ENCODE measurements at places on chromosomes 3 and 15. TPM values are rescaled to one million over a fixed set of nuclear protein-coding genes. Genes with fewer than 3 reads are reported as not detected.

TRIM42 gene
- not detected for total RNA-seq

MYO1E gene
- total RNA-seq, result 104 TPM

- DNase-seq, result no peak
Observed at GRCh38 chr3:22349215-22349851, 598.3 kb upstream of the ZNF385D start.

DNA sequence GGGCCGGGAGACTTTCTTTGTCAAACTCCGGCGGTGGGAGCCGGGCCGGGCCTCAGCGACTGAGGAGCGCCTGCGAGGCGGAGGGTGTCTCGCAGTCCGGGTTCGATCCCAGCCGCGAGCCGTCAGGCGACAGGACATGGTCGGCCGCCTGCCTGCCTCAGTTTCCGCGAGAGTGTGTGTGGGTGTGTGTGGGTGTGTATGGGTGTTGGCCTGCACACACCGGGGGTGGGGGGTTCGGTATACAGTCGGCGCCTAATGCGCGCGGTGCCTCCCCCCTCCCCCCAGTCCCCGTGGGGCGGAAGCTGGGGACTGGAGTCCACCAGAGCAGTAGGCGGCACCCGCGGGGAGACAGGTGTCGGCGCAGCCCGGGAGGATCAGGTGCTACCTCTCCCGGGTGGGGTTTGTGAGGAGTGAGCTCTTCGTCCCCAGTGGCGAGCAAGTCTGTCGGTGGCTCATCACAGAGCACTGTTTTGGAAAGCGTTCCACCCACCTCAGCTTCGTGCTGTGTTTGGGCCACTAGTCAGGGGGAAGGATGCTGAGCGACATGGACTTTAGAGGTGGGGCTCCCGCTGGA, 246.3 kb downstream of the GOLGA6L6 start:
- no peak for DNase-seq

GRCh38 chr3:42159147-42159546, 68.0 kb downstream of the TRAK1 start:
- DNase-seq, result no peak

DNA sequence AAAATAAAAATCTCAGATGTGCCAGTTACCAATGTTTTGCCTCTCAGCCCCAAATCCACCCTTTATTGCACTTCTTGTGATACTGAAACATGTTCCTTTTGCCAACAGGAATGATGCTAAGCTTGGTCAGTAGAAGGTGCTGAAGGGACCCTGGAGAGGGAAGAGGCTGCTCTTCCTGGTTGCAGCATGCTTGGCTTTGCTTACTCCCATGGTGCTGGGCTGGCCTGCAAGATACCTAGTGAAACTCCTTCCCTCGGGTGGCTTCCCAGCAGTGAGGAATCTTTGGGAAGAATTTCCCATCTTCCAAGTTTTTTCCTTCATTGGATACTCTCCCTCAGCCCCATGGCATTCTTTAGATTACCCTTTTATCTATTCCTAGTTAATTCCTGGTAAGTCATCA, 151.8 kb upstream of the TGFBR2 start:
- DNase-seq, result no peak

DNA sequence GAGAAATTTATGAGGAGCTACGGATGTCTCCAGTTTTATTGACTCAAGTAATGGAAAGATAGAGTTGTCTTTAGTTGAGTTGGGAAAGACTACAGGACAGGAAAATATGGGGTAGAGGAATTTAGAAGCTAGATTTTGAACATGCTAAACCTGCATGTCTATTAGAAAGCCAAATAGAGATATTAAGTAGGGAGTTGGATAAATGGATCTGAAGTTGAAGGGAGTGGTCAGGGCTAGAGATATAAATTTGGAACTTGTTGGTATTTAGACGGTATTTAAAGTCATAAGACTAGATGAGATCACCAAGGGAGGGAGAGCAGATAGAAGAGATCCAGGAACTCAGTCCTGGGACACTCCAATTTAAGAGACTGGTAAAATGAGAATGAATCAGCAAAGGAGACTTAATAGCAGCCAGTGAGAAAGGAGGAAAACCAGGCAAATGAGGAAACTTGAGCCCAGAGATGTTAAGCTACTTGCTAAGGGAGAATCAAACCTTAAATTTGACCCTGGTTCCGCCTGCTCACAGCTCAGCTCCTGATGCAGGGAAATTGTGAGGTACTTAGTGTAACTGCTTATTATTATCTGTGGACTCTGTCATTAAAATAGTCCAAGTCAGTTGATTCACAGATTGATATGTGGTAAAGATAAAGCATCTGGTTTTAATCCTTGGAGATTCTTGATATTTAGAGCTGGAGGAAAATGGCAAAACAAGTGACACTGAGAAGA, 35.8 kb downstream of the ABI3BP start:
- DNase-seq, result no peak

GRCh38 chr3:150248888-150249681, 159.0 kb upstream of the TSC22D2 start:
- DNase-seq, result no peak
